Osteoblast (primary cell): ENCODE measurements at places on chromosomes 3 and 15. TPM values are rescaled to one million over a fixed set of nuclear protein-coding genes. Genes with fewer than 3 reads are reported as not detected.

Gene FOXL2NB
- 0.36 TPM in 1 of 2 replicates, not detected in the other for total RNA-seq

Gene CHSY1
- 36.8 and 39.1 TPM in 2 replicates for total RNA-seq

Gene LRRC2
- total RNA-seq = 4.7 and 5.1 TPM in 2 replicates

Gene HYKK
- total RNA-seq = 4.1 and 5.1 TPM in 2 replicates

Gene HTR3E
- total RNA-seq = not detected in 2 replicates
